Progenitor cell of endocrine pancreas (in vitro differentiated cells): ENCODE measurements at places on chromosomes 4 and X. TPM values are rescaled to one million over a fixed set of nuclear protein-coding genes. Genes with fewer than 3 reads are reported as not detected.

ZNF185 gene
- total RNA-seq: 10.1 and 12.3 TPM in 2 replicates

GAGE12G gene
- total RNA-seq: not detected in 2 replicates

SPANXB1 gene
- not detected in 2 replicates for total RNA-seq

PCDH11X gene
- total RNA-seq: 1.0 and 2.5 TPM in 2 replicates

TCEANC gene
- 3.0 and 4.1 TPM in 2 replicates for total RNA-seq

DGKK gene
- total RNA-seq: 1.1 and 1.2 TPM in 2 replicates

WDR19 gene
- 80.5 and 81.3 TPM in 2 replicates for total RNA-seq

- H3K4me1 ChIP-seq: peaks cover 15% of the 10 kb centered on the region
- peaks cover 27% of the 10 kb centered on the region for H3K27me3 ChIP-seq
- no peak overlapping the region for H3K27ac ChIP-seq
- DNase-seq: no peak
- no peak overlapping the region for H3K4me3 ChIP-seq
Observed at GRCh38 chr4:2395038-2395437, 23.4 kb downstream of the ZFYVE28 start.

- H3K27ac ChIP-seq: no peak overlapping the region
- DNase-seq: no peak
- no peak overlapping the region for H3K4me3 ChIP-seq
Observed at GRCh38 chrX:46572340-46572936, 1.1 kb upstream of the CHST7 start.

GRCh38 chrX:155048977-155049619 is 21.8 kb downstream of the CMC4 start:
- no peak overlapping the region for H3K27ac ChIP-seq
- DNase-seq: peak; percentile 34
- no peaks in the 10 kb centered on the region for H3K27me3 ChIP-seq

GRCh38 chr4:188341428-188341827 is 202.2 kb downstream of the TRIML1 start:
- no peak for DNase-seq
- H3K36me3 ChIP-seq: peaks cover 1% of the 10 kb centered on the region
- no peaks in the 10 kb centered on the region for H3K27me3 ChIP-seq
- peaks cover 5% of the 10 kb centered on the region for H3K4me1 ChIP-seq
- H3K4me3 ChIP-seq: no peak overlapping the region

DNA sequence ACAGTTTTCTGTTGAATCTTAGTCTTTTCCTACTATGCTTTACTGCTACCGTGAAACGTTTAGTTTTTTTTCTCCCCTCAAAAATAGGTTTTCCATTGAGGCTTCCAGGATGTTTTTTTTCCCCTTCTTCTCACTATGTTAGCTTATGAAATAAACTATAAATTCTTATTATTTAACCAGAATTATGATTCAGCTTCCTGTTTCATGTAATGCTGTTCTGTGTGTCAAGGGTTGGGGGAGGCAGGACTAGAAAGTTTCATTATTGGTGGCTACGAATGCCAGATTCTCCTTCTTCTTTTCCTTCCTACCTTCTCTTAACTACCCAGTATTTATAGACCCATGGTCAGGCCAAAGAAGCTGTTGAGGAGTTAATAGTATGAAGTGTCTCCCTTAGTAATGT is 11.8 kb downstream of the CLCN5 start:
- no peak overlapping the region for H3K4me3 ChIP-seq
- no peaks in the 10 kb centered on the region for H3K4me1 ChIP-seq
- no peaks in the 10 kb centered on the region for H3K27me3 ChIP-seq
- no peak overlapping the region for H3K27ac ChIP-seq
- no peak for DNase-seq

- H3K27ac ChIP-seq: no peak overlapping the region
- no peaks in the 10 kb centered on the region for H3K36me3 ChIP-seq
- H3K27me3 ChIP-seq: no peaks in the 10 kb centered on the region
Observed at GRCh38 chr4:98493296-98493695, 165.1 kb downstream of the TSPAN5 start.

GRCh38 chrX:153608806-153609205 is 9.9 kb upstream of the CCNQ start:
- no peak overlapping the region for H3K4me3 ChIP-seq
- H3K27ac ChIP-seq: no peak overlapping the region
- DNase-seq: no peak
- H3K4me1 ChIP-seq: no peaks in the 10 kb centered on the region
- peaks cover 21% of the 10 kb centered on the region for H3K27me3 ChIP-seq
- H3K36me3 ChIP-seq: peaks cover 2% of the 10 kb centered on the region

GRCh38 chrX:94850811-94851210 is 1176.8 kb downstream of the FAM133A start:
- H3K27me3 ChIP-seq: no peaks in the 10 kb centered on the region
- peaks cover 2% of the 10 kb centered on the region for H3K4me1 ChIP-seq
- no peak overlapping the region for H3K4me3 ChIP-seq
- no peaks in the 10 kb centered on the region for H3K36me3 ChIP-seq

DNA sequence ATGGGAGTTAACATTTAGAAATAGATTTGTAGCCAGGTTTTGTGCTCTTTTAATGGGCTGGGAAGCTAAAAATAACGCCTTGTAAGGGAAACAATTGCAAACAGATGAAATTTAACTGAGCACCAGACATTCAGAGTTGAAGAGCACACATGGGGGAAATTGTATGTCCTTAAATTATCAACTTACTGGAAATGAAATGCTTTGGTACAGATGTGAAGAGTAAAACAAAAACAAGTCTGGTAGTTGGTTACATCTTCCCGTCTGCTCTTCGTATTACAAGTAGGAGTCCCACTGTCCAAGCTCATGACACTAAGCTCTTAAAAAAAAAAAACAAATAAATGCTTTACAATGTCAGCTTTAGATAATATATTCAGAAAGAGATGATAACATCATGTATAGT is 59.5 kb upstream of the RPA4 start:
- no peak overlapping the region for H3K27ac ChIP-seq
- H3K36me3 ChIP-seq: no peaks in the 10 kb centered on the region
- H3K4me1 ChIP-seq: peaks cover 28% of the 10 kb centered on the region
- H3K27me3 ChIP-seq: no peaks in the 10 kb centered on the region
- DNase-seq: no peak

DNA sequence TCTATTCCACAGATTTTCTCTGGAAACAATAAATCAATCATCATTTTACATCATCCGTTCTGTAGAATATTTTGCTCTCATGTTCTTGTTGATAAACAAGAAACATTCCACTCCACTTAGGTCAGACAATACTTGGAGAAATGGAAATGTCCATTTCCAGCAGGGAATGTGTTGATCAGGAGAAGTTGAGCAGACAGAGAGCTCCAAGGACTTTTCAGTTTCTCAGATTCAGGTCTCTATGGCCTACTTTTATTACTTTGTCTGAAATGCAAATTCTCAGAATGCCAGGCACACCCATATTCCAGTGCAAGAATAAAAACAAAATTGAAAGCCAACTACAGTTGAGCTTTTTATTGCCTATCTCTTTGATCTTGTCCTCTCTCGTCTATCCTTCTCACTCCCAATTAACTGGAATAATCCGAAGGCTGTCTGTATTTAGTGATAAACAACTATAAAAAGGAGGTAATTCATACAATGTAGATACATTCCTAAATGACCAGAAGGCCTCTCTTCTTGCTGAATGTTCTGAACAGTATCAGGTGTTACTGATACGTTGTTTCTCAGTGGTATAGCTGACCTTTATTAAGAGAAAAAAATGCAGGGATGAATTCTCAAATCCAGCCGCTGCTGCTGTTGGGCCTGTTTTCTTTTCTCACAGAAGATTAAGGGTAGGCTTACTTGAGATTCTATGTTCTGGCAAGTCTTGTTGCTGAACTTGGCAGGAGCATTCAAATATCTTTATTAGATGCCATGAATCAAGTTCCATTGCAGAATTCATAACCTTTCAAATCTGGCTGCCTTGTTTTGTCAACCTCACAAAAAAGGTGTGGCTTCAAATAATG is 72.1 kb downstream of the HPGD start:
- peaks cover 6% of the 10 kb centered on the region for H3K4me1 ChIP-seq
- H3K27ac ChIP-seq: no peak overlapping the region
- no peaks in the 10 kb centered on the region for H3K27me3 ChIP-seq
- no peak for DNase-seq

DNA sequence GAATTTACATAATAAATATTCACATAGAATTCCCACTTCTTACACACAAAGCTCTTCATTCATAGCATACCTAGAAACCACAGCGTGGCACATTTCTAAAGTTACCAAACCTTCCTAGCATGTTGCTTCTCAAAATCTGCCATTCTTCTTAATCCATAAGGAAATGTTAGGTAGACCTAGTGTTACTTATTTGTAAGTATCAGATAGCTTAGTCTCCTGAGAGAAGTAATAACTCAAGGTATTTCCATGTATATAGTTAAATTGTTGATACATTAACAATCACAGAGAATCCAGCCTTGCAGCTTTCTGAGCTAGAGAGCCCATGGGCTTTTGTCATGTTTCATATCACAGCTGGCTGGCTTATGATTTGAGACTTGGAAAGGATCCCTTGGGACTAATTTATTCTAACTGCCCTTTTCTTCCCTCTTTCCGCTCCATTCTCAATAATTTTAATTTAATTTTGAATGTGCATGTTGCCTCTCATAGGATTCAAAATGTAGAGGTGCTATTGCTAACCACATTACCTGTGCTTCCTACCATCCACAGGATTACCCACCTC is 17.6 kb downstream of the SH3RF1 start:
- no peak overlapping the region for H3K4me3 ChIP-seq
- peaks cover 4% of the 10 kb centered on the region for H3K36me3 ChIP-seq
- DNase-seq: no peak

- H3K27me3 ChIP-seq: peaks cover 45% of the 10 kb centered on the region
- H3K27ac ChIP-seq: no peak overlapping the region
- H3K36me3 ChIP-seq: no peaks in the 10 kb centered on the region
- no peaks in the 10 kb centered on the region for H3K4me1 ChIP-seq
- no peak overlapping the region for H3K4me3 ChIP-seq
Observed at GRCh38 chr4:8672486-8672885, 79.9 kb downstream of the CPZ start.

- peaks cover 1% of the 10 kb centered on the region for H3K36me3 ChIP-seq
- no peaks in the 10 kb centered on the region for H3K27me3 ChIP-seq
- no peak overlapping the region for H3K4me3 ChIP-seq
- peaks cover 28% of the 10 kb centered on the region for H3K4me1 ChIP-seq
- no peak for DNase-seq
Observed at GRCh38 chrX:72366701-72367454, 61.2 kb upstream of the CITED1 start.

- H3K4me1 ChIP-seq: no peaks in the 10 kb centered on the region
- no peaks in the 10 kb centered on the region for H3K27me3 ChIP-seq
- no peak for DNase-seq
- no peak overlapping the region for H3K27ac ChIP-seq
- H3K4me3 ChIP-seq: no peak overlapping the region
Observed at GRCh38 chr4:45580334-45580733, 543.5 kb downstream of the GABRG1 start.

- no peak for DNase-seq
- no peak overlapping the region for H3K4me3 ChIP-seq
- H3K4me1 ChIP-seq: no peaks in the 10 kb centered on the region
- H3K27ac ChIP-seq: no peak overlapping the region
- H3K36me3 ChIP-seq: no peaks in the 10 kb centered on the region
Observed at GRCh38 chr4:6092131-6092530, 73.9 kb upstream of the C4orf50 start.

- H3K36me3 ChIP-seq: peaks cover 5% of the 10 kb centered on the region
- peaks cover 27% of the 10 kb centered on the region for H3K4me1 ChIP-seq
- peak overlapping the region; percentile 94 for H3K27ac ChIP-seq
- peak overlapping the region; percentile 29 for H3K4me3 ChIP-seq
Observed at GRCh38 chr4:169070071-169070894, 60.2 kb upstream of the CBR4 start.
